A549 (cell line): ENCODE measurements at places on chromosomes 13 and 19.

- no peak for DNase-seq
Observed at GRCh38 chr13:78160793-78161192, 242.2 kb upstream of the EDNRB start.

DNA sequence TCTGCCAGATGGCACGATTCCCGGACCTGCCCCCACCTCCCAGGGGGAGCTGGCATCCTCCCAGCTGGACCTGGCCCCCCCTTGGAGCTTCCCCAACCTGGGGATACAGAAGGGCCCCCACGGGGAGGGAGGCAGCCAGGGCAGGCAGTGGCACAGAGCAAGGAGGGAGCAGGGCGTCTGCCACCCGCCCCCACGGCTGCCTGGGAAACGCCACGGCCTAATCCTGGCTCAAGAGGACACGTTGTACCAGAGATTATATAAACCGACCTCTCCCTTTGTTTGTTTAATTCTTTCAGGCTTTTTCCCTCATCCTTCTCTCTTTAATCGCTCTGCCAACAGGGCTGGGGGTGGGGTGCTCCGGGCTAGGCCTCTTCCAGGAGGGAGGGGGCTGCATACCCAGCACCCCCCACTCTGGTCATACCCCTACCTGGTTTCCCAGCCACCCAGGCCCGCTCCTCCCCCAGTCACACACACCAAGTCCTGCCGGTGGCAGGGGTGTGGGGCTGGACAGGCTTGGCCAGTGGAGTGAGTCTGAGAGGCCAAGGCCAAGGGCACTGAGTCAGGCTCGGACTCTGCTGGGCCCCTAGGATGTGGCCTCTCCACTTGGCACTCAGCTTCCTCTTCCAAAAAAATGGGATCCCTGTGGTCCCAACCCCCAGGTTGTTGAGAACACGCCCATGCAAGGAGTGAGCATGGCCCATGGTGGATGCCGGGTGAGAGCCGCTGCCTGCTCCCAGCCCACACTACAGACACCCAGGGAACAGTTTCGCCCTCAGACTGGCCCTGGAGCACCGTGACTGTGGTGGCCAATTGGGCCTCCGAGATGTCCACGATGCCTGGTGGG, 29.5 kb upstream of the NFIC start:
- DNase-seq: peak; percentile 79

- no peak for DNase-seq
Observed at GRCh38 chr13:21216332-21216731, 39.9 kb downstream of the MRPL57 start.

DNA sequence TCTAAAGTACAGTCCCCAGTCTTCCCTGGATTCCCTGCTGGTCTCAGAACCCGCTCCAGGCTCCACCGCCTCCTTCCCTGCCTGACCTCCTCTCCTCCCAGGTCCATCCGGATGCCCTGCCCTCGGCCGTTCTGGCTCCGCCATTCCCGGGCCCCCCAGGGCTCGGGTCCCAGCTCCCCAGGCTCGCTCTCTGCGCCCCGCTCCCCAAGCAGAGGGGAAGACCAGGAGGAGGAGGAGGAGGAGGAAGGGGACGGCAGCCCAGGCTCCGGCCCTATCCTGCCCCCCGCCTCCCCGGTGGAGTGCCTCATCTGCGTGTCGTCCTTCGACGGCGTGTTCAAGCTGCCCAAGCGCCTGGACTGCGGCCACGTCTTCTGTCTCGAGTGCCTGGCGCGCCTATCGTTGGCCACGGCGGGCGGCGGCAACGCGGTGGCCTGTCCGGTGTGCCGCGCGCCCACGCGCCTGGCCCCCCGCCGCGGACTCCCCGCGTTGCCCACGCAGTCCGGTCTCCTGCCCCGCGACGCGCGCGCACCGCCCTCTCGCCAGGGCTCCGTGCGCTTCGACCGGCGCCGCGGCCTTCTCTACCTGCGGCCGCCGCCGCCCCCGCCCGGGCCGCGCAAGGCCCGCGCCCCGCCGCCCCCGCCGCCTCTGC, 647 bp downstream of the RNF225 start:
- no peak for DNase-seq

- DNase-seq: peak; percentile 79
Observed at GRCh38 chr19:44737238-44738071, 11.1 kb upstream of the BCL3 start.

GRCh38 chr13:54034047-54034446, 1005.4 kb downstream of the OLFM4 start:
- DNase-seq: no peak
